HFF-Myc (cell line): ENCODE measurements at places on chromosomes 3 and 15.

GRCh38 chr15:83053151-83053550, 13.9 kb downstream of the BTBD1 start:
- no peak for DNase-seq

GRCh38 chr3:173977747-173978146, 580.2 kb downstream of the NLGN1 start:
- no peak for DNase-seq

GRCh38 chr15:57505056-57505715, 86.5 kb upstream of the MYZAP start:
- no peak for DNase-seq

- no peak for DNase-seq
Measured at GRCh38 chr15:101560722-101561583, 71.4 kb upstream of the PCSK6 start.

GRCh38 chr3:114411190-114411668, 117.4 kb downstream of the TIGIT start:
- no peak for DNase-seq

- peak; percentile 41 for DNase-seq
Measured at GRCh38 chr3:44993471-44994205, 17.6 kb downstream of the EXOSC7 start.
